RCC 7860 (cell line): ENCODE measurements at places on chromosomes 11 and 22.
A peak's percentile ranks its signal among the peaks of the same experiment; 100 is the strongest.

GRCh38 chr11:42536611-42537360 is 775.0 kb upstream of the API5 start:
- DNase-seq: no peak

GRCh38 chr22:35344956-35345690 is 35.8 kb upstream of the HMOX1 start:
- DNase-seq: no peak

DNA sequence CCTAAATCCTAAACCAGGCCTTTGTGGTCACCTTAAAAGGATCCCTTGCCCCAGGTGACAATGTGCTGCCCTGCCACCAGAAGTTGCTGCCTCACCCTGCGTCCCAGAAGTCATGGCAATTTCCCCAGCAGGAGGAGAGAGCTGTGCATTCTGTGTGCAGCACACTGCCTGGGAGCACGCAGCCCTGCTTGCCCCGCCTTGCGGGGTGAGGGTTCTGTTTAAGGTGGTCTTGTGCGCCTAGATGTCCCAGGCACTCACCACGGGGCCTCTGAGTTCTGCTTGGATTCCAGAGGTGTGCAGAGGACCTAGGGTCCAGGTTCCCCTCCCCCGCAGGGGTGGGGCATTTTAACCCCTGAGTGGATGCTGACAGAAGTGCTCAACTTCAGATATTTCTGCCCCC is 95.0 kb downstream of the GRAMD1B start:
- DNase-seq: no peak

- no peak for DNase-seq
These were observed 1.3 kb upstream of the PHETA2 start for GRCh38 chr22:42072606-42073330.

- DNase-seq: no peak
These were observed 415.9 kb downstream of the TMEM135 start for GRCh38 chr11:87453531-87454089.

DNA sequence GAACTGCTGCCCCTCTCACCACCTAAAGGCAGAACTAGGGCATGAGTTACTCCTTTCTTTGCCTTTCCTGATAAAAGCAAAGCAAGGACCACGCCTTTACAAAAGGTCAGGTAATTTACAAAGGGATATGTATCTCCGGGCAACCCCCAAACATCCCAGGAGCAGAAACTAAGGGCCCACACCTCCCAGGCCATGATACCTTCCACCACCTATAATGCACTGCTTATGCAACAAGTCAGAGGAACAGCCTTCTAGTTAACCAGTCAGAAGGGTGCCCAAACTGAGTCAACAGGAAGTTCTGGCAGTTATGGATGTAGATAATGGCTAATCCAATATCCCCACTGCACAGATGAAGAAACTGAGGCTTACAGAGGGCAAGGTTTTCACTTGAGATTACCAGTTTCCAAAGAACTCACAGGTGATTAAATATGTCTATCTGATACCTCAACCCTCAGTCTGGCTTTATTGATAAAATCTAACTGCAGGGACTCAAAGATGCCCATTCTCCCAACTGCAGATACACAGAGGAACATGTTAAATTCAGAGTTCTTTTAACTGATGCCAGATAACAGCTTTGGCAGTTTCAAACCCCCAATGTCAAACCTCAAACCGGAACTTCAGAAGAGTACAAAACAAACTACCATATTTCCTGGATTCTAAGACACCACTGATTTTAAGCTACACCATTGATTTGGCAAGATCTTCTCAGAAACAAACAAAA is 16.8 kb upstream of the CASTOR1 start:
- DNase-seq: no peak

DNA sequence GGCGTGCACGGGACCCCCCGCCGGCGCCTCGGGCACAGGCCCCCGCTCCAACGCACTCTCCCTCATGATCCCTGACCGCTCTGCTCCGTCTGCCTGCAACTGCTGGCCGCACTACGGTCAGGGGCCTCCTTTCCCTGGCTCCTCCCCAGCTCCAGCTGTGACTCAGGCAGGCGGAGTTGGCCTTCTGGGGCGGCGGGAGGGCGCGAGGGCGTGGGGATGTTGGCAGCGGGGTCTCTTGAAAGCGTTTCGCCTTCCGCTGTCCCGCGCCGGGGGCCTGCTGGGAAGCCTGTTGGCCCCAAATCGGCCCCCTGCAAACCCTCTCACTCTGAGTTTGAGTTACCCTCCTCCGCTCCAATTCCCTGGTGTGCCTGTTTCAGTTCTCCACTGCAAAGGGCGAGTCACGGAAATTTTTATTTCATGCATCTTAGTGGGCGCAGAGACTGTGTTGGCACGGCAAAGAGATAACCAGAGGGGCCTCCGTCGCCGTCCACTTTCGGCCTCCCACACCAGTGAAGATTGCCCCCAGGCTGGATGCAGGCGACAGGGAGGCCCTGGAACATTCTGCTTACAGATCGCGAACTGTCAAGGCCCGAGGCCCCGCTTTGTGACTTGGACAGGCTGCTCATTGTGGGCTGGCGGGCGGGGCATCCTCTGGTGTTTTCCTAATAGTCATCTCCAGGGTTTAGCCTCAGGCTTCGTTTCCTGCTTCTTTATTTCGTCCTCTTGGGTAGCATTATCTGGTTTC is at the start of gene CAVIN3:
TSS of gene CAVIN3 (minus strand) at position 91 of the 745 bp plus-strand sequence. CDS start at position 66, 25 bp downstream.
- DNase-seq: peak; percentile 73

GRCh38 chr11:95832763-95833162 is 42.5 kb downstream of the CEP57 start:
- no peak for DNase-seq
